ENCODE measurements at places on chromosomes 1 and 21.

DNA sequence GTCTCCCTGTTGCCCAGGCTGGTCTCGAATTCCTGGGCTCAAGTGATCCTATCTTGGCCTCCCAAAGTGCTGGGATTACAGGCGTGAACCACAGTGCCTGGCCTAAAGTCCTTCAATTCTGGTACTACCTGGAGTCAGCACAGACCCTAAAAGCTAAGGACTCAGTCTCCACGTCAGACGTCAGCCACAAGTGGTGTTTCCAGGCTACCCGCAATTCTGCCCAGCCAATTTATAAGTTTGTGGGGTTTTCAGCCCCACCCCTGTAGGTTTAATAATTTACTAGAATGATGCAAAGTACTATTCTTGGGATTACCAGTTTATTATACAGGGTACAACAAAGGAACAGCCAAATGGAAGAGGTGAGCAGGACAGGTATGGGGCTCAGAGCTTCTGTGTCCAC lies 10.6 kb upstream of the DIP2A start:
- DNase-seq: no peak

DNA sequence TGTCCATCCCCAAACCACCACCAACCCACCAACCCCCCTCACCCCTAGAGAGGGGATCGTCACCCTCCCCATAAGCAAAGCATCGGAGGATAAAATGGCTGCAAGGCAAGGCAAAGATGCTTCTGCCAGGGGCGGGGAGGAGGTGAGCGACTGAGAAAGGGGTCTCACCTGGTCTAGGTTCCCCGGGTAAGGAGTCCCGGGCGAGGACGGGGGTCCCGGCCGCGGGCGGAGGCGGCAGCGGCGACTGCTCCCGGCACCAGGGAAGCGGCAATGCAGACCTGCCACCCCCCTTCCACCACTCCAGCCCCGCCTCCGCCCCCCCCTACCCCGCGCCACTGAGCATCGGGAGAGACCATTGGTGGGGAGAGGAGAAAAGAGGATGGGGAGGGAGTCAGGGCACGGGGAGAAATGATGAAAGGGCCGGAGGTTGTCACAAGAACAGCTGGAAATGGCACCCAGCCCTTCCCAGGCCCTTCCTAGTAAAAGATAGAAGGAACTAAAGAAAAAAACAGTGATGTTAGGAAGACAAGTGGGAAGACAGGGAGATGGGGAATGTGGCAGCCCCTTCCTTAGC lies at the start of gene SV2A:
Gene SV2A (minus strand): TSS at position 274 of the 574 bp plus-strand sequence. CDS start 4,004 bp downstream, outside the sequence.
- DNase-seq: peak; percentile 76

DNA sequence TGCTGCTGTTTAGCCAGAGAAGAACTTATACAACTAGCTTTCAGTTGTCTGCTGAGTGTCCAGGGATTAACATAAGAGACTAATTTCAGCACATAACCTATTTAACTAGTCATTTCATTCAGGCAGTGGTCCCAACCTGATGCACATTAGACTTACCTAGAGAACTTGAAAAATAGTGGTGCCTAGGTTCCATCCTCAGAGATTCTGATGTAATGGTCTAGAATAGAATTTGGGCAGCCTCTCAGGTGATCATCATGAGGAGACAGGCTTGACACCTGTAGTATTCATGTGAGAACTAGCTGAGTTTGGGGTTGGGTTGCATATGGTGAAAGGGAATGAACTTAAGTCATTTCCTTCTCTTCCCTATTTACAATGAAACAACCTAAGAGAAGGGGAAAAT lies 24.8 kb downstream of the CNST start:
- DNase-seq: no peak

- no peak for DNase-seq
Measured at GRCh38 chr1:201448990-201449389, 20.0 kb downstream of the PHLDA3 start.

DNA sequence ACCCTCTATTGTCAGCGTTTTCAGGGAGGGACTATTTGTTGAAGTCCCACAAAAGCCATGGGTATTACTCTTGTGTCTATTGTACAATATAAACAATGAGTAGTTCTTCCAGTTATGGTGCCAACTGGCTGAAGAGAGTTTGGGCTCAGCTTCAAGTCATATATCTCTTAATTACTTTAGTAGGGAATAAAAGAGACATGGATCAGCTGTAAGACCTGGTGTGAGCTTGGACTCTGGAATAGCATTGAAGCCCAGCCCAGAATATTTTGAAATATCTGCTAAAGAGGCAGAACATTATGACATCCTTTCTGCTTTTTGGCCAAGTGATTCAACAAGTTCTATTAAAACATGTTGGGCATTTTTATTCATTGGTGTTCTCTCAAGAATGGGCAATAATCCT lies 224.9 kb downstream of the BACH1 start:
- DNase-seq: no peak

DNA sequence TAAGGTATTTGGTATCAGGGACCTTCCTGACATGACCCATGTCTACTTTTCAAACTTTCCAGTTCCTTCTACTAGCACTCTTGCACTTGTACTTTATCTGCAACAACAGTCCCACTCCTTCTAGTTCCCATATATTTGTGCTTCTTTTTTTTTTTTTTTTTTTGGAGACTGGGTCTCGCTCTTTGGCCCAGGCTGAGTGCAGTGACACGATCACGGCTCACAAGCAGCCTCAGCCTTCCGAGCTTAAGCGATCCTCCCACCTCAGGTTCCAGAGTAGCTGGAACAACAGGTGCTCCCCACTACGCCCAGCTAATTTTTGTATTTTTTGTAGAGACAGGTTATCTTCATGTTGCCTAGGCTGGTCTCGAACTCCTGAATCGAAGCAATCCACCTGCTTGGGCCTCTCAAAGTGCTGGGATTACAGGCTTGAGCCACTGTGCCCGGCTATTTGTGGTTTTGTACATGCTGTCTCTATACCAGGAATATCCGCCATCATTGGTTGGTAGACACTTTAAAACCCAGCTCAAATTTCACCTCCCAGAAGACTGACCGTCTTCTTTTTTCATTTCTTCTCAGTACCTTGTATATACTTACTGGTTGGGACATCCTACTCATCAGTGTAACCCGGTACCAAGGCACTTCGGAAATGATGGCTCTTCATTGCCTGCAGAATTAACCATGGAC lies 1.1 kb downstream of the ZMYM1 start:
- DNase-seq: no peak

DNA sequence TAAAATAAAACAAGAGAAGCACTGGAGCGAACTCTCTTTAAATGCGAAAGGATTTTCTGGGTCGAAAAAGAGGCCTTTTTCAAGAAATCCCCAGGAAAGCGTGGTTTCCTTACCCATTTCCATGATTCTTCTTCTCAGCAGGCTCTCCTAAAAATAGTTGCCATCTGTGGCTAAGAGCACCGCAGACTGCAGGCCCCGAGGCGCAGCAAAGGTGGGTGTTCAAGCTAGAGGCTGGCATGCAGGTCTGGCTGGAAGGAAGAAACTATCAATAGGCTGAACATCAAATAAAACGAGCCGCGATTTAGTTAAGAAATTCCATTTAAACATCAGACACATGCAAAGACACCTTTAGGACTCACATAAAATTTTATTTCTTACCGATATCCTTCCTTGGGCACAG lies 135.1 kb downstream of the ADAMTS1 start:
- no peak for DNase-seq

- DNase-seq: no peak
Measured at GRCh38 chr1:9369964-9370788, 77.5 kb downstream of the SPSB1 start.
